ENCODE measurements at places on chromosomes 5 and 9.

DNA sequence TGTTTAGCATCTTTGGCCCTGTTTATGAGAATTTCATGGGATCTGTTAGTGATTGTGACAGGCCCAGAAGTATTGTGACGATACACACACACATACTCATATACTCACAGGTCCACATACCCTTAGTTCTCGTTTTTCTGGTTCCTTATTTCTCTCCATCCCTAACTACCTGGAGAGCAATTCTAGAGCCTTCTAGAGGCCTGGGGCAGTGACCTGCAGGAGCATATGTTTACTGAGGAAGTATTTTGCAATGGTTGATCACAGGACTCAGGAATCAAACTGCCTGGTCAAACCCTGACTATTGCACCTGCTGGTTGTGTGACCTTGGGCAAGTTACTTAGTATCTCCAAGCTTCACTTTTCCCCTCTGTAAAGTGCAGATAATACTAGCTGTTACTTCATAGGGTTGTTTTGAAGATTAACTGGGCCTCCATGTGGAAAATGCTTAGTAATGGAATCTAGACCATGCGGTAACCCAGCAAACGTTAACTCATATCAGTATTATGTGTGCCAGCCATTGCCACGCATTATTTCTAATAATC, 8.7 kb downstream of the PAPPA start:
- DNase-seq, result no peak

DNA sequence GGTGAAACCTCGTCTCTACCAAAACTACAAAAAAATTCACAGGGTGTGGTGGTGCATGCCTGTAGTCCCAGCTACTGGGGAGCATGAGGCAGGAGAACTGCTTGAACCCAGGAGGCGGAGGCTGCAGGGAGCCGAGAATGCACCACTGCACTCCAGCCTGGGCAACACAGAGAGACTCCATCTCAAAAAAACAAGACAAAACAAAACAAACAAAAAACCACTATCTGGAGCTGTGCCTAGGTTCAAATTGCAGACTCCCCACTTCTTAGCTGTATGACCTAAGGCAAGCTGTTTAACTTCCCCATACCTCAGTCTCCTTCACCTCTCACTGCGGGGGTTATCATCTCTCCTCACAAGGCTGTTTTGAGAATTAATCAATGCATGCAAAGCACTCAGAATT, 68.0 kb downstream of the MAPKAP1 start:
- no peak for DNase-seq

DNA sequence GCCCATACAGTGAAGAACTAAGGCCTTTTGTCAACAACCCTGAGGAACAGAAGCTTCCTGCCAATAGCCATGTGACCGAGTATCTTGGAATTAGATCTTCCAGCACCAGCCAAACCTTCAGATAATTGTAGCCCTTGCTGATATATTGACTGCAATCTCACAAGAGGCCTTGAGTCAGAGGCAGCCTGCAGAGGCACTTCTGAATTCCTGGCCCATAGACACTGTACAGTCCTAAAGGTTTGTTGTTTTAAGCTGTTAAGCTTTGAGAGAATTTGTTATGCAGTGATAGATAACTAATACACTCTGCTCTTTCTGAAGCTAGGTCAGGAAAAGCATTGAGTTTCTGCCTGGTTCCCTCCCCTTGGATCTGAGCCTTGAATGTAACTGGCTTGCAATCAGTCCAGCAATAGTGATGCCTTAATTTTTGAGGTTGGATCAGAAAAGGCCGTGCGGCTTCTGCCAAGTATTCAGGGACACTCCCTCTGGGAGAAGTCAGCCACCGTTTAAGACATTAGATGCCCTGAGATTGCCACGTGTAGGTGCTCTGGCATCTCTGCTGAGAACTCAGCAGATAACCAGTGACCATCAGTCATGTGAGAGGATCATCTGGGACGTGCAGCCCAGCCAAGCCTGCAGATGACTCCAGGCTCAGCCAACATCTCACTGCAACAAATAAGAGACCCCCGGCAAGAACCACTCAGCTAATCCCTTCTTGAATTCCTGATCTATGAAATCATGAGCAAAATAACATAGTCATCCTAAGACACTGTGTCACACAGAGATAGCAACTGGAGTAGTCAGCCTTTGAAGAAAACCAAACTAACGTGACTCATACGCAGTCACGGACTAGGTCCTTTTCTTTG, 126.8 kb upstream of the STC2 start:
- DNase-seq, result no peak

GRCh38 chr9:120561709-120562108, 18.3 kb downstream of the CDK5RAP2 start:
- DNase-seq, result no peak

DNA sequence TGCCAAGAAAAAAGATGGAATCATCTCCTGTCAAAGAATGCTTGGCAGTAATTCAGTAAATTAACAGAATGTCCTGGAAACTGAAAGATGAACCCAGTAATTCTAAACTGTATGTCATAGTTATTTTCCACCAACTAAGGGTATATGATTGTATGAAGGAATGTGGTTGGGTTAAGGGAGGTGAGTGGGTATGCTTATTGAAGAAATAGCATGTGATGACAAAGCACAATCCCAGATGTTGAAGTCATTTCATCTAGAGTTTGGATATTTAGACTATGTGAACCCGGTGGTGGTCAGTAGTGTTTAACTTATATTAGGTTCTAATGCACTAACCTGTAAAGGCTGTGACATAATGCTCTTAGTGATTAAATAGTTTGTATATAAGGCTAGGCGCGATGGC, 87.3 kb downstream of the CDKN2A start:
- DNase-seq, result no peak

GRCh38 chr5:149731332-149731616, 1.2 kb downstream of the PPARGC1B start:
- no peak for DNase-seq

GRCh38 chr5:71903808-71904207, 184.7 kb downstream of the CARTPT start:
- DNase-seq, result no peak

DNA sequence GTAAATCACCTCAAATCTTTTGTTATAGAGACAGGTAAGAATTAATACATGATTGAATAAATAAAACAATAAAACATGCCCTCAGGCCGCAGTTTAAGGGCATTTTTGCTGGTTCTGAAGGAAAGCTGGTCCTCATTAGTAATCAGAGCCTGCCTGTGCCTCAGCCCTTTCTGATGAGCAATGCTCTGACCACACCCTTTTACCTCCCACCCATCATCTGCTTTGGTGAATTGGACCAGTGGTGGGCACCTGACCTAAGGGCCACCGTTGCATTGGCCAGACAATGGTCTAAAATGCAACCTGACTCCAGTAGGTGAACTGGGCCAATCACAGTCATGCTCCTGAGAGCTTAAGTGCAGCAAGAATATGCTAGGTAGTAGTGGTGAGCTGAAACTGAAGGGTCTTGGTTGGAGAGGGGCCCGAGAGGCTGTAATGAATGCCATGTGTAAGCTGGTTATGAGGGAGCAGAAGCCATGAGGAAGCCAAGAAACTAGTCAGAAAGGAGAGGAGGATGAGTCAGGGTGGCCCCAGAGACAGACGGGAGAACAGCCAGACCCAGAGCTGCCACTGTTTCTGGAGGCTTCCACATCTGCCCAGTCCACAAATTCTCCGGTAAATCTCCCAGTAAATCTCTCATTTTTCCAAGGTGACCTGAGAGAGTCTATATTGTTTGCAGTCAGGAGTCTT, 45.5 kb upstream of the ZSWIM6 start:
- no peak for DNase-seq

- DNase-seq, result no peak
Observed at GRCh38 chr5:69213513-69214215, 21.0 kb upstream of the CDK7 start.

- no peak for DNase-seq
Observed at GRCh38 chr9:134492281-134492691, 149.3 kb upstream of the COL5A1 start.

DNA sequence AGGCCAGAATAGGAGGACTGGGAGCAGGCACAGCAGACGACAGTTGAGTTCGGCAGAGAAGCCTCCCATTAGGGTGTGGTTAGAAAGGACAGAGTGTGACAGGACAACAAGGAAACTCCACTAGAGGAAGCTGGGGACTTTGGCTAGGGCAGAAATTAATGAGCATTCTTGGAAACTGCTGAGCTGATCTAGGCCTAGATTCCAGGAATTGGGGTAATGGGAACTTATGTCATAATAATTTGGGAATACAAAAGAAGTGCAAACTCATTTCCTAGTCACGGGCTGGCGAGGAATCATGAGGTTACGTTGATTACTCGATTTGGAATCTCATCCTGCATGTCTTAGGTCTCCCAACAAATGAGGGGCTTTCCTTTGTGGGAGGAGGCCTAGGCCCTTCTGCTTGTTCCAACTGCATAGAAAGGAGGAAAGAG, 144.6 kb upstream of the RPS23 start:
- DNase-seq, result no peak

DNA sequence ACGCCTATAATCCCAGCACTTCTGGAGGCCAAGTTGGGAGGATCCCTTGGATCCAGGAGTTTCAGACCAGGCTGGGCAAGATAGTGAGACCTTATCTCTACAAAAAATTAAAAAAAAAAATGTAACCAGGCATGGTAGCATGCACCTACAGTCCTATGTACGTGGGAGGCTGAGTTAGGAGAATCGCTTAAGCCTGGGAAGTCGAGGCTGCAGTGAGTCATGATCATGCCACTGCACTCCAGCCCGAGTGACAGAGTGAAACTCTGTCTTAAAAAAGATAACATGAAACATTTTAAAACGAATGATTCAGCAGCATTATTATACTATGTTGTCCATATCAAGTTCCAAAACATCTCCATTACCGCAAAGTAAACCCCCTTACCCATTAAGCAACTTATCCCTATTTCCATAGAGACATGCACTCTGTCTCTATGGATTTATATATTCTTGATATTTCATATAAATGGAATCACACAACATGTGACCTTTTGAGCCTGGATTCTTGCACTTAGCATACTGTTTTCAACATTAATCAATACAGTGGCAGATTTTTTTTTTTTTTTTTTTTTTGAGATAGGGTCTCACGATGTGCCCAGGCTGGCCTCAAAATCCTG, 56.9 kb upstream of the MTMR12 start:
- DNase-seq, result no peak

DNA sequence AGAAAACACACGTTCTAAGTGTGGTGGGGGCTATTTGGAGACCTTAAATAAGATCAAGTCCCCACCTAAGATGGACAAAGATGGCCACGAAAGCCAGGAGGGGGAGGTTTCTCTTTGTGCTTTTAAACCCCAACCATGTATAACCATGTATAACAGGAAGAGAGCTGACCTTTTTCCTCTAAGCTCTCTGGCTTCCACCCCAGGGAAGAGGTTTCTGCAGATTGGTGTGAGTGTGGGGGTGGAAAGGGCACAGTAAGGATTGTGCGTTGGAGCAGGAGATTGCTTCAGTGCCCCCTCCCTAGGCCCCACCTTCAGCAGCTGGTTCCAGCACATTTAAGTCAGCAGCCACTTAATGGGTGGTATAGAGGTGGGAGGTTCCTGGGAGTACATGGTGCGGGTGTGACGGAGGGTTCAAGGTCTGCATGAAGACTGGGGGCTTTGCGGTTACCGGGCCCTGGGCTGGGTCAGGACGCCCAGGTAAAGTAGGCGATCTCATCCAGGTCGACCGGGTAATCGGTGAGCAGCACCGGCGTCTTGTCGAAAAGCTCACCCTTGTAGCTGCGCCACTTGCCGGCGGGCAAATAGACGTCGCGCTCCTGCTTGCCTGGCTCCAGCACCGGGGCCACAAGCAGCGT, 6.2 kb downstream of the MYORG start:
- no peak for DNase-seq

DNA sequence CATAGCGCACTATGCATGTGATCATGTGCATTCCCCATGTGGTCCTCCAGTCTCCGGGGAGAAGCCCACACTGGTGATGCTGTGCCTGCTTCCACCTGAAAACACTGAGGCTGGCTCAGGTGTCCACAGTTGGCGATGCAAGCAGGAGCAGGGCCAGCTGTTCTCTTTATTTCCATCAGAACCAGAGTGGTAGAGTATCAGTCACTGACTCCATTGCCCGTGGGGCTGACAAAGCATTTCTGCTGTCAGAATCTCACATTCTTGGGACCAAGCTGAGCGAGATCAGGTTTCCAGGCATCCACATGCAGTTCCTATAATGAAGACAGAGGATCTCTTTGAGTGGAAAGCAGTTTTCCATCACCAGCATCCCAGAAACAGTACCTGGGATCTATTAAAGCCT, 52.5 kb downstream of the GADD45G start:
- no peak for DNase-seq

DNA sequence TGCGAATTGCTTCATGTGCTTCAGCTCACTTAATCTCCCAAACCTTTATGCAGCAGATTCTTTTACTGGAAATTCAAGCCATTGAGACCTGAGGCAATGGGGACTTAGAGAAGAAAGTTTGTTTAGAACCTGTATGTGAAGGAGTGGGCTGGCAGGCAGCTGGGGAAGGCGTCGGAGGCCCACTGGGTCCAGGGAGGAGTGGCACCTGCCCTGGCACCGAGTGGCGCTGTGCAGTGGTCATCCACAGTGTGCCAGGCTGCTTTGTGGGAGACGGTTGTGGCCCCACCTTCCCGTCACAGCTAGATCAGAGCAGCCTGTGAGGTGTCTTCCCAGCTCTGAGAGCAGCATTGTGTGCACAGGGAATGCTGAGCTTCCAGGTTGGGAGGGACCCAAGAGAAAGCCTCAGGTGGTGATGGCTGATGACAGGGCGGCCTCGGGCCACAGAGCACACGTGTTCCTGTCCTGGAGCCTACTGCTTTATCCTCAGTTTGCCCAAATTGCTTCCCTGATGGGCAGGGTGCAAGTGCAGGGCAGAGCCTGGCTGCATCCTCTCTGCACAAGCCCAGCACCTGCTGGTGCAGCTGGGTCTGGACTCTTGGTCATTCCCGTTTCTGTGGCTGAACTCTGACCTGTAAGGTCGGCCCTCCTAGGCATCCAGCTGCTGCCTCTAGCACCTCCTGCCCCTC, 175.2 kb downstream of the CACNA1B start:
- no peak for DNase-seq

GRCh38 chr9:114792396-114792795, 13.4 kb downstream of the TNFSF15 start:
- no peak for DNase-seq

DNA sequence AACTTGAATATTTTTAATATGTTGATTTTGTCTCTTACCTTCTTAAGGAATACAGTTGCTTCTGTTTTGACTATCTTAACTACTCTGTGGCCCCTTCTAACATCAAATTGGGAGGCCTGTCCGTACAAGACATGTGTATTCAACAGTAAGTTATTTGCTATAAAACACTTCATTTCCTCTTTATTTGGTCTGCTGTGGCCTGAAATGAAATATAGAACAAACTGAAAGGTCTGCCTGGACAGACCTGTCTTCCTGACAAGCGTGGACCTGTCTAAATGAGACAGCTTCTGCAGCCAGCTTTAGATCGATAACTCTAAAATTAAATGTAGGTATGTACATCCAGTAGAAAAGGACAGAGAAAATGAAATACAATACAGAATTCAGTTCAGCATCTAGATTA, 2.2 kb upstream of the LPAR1 start:
- no peak for DNase-seq

DNA sequence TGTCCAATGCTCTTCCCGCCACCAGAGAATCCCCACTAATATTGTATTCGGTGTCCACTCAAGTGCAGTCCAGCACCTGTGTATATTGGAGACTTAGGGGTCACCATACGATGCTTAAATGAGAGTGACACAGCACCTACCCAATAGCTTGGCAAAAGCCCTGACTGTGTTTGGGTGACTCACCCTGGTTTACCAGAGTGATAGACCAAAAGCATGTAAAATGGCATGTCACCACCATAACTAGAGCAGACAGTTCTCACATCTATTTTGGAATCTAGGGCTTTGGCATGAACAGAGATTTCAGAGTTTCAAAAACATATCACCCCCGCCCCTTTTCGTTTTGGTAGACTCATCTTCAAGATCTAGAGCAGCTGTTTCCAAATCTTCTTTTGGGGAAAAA, 217.3 kb upstream of the RASEF start:
- no peak for DNase-seq
